ENCODE measurements at places on chromosomes 6 and 20.

DNA sequence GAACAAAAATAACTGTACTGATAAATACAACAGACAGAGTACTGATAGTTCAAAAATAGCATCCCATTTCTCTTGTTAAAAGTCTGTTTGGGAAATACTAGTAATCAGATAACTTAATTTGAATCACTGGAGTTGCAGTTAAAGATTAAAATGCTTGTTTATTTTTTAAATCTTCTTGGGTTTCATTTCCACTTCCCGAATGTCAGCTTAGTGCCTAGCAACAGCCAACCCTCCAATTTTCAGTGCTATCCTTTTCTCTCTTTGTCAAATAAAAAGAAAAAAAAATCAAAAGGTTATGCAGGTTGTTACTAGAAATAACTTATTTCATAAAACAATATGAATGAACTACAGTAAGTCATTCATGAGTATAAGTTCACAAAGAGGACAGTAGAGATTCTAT, 257.7 kb upstream of the STXBP5 start:
- no peak for DNase-seq

DNA sequence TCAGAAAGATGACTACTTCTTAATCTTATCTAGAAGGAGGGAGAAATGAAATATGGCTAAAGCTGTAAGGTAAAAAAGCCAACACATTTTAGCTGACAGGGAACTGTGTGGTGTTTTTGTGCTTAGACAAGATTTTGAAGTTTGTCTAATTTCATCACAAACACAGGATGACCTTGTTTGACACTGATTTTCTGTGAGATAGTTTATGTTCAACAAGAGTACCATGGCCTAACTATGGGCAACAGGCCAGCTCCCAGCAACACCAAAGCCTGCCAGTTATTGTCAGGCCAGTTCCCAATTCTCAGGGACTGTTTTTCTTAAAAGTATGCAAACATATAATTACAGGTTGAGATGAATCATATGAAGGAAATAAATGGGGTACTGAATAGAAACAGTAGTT, 5.5 kb upstream of the ABCF1 start:
- DNase-seq: no peak

DNA sequence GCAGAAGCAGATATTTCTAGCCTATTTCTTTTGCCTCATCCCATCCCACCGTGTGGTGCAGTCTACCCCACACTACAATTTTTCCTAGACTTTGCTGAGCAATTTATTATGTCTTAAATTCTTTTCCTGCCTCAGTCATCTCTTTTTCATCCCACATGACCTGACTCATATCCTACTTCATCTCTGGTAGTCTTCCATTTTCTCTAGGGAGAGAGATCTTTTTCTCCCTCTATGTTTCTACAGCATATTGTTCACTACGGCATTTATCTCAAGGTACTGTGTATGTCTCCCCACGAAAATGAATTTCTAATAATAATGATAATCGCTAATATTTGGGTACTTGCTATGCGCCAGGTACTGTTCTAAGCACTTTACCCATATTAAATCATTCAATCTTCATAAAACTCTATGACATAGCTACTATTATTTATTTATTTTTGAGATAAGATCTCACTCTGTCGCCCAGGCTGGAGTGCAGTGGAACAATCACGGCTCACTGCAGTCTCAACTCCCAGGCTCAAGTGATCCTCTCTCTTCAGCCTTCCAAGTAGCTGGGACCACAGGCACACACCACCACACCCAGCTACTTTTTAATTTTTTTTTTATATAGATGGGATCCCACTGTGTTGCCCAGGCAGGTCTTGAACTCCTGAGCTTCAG, 15.6 kb downstream of the PDSS2 start:
- no peak for DNase-seq

- DNase-seq: no peak
Observed at GRCh38 chr6:38262609-38263008, 377.1 kb downstream of the BTBD9 start.

DNA sequence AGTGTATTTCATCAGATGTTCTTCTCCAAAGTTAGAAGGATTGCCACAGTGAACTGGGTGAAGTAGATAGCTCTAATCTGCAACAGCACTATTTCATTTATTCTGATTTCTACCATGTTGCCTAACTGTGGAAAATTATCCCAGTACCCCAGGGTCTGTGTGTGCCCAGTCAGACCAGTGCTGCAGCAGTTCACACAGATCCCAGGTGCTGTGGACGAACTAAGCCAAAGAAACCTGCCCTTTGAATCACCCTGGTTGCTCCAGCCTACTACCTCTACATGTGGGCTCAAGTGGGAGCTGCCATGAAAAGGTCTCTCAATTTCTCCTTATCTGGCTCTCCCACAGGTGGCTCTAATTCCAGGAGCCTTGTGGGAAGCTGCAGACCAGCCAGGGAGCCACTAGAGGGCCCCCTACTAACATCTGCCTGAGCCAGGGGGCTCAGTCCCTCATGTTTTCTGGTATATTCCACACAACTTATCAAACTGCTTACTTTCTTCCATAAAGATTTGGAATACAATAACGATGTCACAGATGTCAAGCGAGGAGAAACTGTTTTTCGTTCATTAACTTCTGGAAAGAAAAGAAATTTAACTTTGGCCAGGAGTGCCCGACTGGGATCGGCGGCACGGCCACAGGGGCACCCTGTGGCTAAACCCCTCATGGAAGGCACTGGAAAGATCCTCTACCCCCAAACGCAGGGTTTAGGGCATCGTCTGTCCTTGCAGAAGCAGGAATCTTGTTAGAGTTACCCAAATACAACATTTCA, 31.6 kb upstream of the LY86 start:
- DNase-seq: peak; percentile 57

DNA sequence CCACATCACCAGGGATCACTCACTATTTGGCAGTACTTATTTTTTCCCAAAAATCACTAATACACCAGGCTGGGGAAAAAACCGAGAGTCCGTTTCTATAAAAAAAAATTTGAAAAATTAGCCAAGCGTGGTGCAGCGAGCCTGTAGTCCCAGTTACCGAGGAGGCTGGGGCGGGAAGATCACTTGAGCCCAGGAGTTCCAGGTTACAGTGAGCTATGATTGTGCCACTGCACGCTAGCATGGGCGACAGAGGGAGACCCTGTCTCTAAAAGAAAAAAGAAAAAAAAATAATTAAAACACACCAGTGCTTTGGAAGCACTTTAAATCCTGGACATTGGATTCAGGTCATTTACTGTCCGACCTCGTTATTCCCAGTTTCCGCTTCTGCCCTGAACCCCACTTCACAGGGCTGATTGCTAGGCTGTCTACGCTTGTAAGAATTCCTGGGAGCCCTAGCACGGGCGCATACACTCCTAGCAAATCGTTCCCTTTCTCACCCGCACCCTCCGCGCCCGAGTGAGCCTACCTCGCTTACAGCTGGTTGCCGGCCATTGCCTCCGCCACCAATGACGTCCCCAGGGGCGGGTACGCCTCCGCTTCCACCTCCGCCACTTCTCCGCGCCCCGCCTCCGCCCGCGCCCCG, at the start of gene TPMT:
Gene TPMT, minus strand, starts transcription at position 571 of the 643 bp plus-strand sequence. CDS start 5,950 bp downstream, outside the sequence.
- DNase-seq: peak; percentile 10

DNA sequence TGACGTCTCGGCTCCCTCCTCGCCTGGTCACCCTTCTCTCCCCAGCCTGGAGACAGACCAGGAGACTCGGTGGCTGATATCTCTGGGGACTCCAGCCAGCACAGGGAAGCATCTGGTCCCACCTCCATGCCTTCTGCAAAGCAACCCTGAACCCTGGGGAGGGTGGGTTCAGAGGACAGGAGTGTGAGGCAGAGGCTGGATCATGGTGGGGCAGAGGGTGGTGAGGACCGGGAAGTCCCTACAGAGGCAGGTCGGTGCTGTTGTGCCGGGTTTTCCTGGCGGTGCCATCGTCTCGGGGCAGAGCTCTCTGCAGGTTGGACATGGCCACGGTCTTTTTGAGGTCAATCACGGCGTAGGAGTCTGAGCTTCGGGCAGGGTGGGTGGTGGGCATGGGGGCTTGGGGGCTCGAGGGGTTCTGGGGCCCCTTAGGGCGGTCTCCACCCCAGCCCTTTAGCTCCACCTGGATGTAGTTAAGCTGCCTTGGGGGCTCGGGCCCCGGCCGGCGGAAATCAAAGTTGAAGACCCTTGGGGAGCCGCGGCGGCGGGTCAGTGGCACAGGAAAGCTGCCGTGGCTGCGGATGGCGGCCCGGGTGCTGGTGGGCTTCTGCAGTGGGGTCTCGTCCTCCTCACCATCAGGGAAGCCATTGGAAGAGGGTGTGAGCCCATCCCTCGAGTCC, 9.2 kb downstream of the FRS3 start:
- no peak for DNase-seq

DNA sequence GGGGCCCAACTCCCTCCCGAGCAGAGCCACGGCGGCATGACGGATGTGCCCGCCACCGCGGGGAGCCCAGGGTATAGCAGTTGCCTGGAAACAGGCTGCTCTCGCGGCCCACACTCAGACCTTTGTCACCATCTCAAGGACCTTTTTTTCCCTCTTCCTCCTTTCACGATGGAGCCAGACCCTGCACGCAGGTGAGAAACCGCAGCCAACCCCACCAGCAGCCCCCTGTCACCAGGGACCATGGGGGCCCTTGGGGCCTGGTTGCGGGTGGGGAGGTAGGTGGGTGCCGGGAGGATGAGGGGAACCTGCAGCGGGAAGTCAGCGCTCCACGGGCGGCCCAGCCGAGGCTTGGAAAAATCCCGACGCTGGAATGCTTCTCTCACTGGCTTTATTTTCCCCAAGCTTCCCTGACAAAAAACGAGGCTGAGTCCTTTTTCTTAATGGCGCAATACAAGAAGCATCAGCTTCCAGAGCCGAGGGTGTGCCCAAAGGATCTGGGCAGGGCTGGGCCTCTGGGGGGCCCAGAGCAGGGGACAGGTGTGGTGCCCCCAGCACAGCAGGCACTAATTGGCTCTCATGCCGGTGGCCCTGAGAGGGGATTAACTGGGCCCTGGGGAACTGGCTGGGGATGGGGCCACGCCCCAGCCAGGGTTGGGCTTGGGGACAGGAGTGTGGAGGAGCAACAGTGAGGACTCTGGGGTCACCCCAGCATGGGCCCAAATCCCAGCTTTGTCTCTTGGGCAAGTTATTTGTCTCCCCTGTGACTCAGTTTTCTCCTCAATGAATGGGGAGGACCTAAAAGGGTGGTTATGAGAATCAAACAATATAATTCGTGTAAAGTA, 23.9 kb downstream of the NOL4L start:
- no peak for DNase-seq

GRCh38 chr6:17871836-17872235, 115.6 kb downstream of the KIF13A start:
- no peak for DNase-seq

- no peak for DNase-seq
Observed at GRCh38 chr6:133309579-133309978, 68.4 kb downstream of the EYA4 start.

GRCh38 chr20:61936701-61937131, 129.0 kb downstream of the TAF4 start:
- DNase-seq: no peak

GRCh38 chr20:46058599-46059281, 29.7 kb downstream of the SLC12A5 start:
- peak; percentile 8 for DNase-seq

GRCh38 chr6:40336296-40336695, 250.9 kb downstream of the LRFN2 start:
- DNase-seq: no peak

DNA sequence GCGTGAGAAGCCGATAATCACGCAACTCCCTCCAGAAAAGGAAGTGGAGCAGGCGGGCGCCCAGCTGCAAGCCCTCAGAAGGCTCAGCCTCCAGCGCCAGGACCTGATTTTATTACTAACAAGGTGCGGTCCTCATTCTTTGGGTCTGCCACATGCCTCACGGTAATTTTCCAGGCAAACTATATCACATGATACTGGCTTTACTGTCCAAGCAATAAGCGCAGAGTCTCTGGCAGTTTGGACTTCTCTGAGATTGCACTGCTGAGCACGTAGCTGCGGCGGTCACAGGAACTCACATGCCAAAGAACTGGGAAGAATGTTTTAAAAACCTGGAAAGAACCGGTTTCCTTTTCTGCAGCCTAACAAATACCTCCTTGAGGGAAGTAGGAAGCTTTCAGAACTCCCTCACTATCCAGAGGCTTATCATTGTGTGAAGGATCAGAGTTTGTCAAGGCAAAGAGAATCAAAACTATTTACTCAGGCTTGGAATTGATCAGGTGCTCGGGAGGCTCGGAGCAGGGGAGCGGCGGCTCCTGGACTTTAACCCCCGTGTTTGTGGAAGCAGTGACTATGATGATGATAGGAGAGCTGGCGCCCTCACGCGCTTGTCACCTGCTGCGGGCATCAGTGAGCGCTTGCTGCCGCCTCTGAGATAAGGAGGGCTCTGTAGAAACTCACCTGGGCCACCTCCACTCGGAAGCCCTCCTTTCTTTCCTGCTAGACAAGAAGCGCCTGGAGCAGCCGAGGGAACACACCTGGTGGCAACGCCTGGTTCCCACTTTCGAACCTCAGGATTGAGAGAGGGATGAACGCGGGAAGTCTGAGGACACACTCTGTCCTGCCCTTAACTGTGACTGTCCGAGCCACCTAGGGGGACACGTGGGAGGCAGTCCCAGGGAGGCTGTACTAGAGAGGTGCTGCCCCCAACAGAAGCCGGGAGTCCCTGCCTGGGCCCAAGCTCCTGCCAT, 27.2 kb upstream of the SYNJ2 start:
- no peak for DNase-seq

GRCh38 chr6:111445861-111446267, 37.2 kb downstream of the REV3L start:
- no peak for DNase-seq

DNA sequence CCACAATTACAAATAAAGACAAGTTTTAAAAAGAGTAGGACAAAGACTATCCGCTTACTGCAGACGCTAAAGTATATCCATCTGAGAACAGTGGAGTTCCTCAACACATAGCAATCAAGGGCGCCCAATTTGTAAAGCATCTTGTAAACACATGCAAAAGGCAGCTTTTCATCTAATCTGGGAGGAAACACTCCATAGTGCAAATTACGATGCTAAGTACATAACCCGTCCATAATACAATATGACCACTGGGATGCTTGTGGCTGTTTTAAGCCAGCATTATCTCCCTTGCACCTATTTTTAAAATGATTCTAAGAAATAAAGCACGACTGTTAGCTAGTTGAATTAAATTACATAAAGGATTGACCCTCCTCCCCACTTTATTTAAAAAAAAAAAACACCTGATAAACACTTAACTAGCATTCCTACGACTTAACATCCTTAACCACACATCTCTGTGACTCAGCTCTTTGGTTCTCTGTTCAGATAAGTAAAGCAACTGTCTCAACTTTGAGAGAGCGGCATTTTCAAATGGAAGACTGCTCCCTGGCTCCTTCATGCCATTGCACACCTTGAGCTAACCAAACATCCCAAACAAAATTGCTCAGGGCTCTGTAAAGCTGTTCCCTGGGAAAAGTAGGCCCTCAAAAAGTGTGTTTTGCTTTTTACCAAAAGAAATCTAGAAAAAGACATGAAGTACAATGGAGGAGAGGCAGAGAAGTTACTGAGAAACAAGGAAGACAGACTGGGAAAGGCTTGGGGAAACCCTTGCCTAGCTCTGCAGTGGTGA, 14.2 kb downstream of the SLC22A23 start:
- DNase-seq: no peak
